Heart left ventricle (tissue), 16 donors: ENCODE measurements at places on chromosomes 6 and 20. TPM values are rescaled to one million over a fixed set of nuclear protein-coding genes. Genes with fewer than 3 reads are reported as not detected.

DNA sequence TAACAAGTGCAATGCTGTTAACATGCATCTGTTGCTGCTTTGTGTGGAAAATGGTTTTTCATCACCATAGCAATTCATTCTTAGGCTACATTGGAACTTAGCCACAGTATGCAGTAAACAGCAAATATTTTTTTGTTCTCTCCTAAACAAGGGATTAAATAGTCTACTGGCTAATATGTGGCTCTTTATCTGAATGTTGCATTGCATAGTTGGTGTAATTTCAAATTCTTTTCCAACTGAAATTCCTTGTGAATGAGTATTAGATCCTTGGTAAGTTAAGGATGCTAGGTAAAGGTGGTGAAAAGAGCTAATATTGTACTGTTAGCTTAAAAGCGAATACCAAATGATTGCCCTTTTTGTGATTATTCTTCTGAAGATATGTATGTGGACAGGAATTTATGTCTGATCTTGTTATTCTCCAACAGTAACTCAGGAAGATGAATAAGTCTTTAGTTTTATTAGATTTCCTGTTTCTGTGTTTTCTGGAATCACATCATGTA, 958 bp downstream of the MLIP start:
- no peak for DNase-seq

- no peak for DNase-seq
These were observed 1.2 kb upstream of the SRPK1 start for GRCh38 chr6:35922139-35922554.

The ADGB gene
- total RNA-seq: not detected

The STMND1 gene
- not detected for total RNA-seq

GRCh38 chr6:140314682-140315081, 940.2 kb upstream of the CITED2 start:
- no peak for DNase-seq

DNA sequence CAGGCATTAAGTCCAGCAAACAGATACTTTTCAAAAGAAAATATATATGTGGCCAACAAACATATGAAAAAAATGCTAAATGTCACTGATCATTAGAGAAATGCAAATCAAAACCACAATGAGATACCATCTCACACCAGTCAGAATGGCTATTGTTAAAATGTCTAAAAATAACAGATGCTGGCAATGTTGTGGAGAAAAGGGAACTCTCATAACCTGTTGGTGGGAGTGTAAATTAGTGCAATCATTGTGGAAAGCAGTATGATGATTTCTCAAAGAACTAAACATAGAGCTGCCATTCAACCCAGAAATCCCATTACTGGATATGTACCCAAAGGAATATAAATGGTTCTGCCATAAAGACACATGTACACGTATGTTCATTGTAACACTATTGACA, 20.6 kb downstream of the KCNQ5 start:
- DNase-seq: no peak

DNA sequence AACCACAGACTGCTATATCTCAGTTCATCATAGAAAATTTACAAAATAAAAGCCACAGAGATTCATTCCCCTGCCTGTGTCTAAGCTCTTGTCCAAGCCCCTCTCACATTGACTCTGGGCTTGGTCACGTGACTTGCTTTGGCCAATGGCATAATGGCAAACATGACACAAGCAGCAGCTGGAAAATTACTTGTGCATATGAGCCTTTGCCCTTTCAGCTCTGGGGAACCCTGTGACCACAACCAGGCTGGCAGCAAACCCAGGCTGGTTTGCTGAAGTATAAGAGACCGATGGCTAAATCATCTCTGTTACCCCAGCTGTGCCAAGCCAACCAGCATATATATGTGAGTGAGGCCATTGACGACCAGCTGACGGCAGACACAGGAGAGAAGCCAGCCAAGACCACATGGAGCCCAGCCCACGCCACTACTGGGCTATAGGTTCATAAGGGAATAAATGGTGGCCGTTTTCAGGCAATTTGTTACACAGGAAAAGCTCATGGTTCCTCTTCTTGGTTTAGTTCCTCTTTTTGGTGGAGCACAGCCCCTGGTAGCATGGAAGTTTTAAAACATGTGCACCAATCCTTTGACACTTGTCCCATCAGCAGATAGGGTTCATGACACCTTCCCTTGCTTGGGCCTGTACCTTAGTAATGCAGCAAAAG, 31.8 kb upstream of the RSPO4 start:
- no peak for DNase-seq

The PHIP gene
- 12.0 TPM for total RNA-seq

The MOG gene
- total RNA-seq: 3.2 TPM

The RBPJL gene
- total RNA-seq: not detected

GRCh38 chr20:34108616-34109174, 3.3 kb downstream of the EIF2S2 start:
- no peak for DNase-seq

The SALL4 gene
- total RNA-seq: not detected

DNA sequence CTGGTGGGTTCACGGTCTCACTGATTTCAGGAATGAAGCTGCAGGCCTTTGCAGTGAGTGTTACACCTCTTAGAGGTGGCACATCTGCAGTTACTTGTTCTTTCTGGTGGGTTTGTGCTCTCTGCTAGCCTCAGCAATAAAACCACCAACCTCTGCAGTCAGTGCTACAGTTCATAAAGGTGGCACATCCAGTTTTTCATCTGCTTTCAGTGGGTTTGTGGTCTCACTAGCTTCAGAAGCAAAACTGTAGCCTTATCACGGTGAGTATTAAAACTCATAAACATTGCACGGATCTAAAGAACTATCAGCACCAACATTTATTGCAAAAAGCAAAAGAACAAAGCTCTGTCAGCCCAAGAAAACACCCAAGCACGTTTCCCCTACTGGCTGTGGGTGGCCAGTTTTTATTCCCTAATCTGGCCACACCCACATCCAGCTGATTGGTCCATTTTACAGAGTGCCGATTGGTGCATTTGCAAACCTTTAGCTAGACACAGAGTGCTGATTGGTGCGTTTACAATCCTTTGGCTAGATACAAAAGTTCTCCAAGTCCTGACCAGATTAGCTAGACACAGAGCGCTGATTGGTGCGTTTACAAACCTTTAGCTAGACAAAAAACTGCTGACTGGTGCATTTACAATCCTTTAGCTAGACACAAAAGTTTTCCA, 3.4 kb upstream of the TMEM14C start:
- no peak for DNase-seq

DNA sequence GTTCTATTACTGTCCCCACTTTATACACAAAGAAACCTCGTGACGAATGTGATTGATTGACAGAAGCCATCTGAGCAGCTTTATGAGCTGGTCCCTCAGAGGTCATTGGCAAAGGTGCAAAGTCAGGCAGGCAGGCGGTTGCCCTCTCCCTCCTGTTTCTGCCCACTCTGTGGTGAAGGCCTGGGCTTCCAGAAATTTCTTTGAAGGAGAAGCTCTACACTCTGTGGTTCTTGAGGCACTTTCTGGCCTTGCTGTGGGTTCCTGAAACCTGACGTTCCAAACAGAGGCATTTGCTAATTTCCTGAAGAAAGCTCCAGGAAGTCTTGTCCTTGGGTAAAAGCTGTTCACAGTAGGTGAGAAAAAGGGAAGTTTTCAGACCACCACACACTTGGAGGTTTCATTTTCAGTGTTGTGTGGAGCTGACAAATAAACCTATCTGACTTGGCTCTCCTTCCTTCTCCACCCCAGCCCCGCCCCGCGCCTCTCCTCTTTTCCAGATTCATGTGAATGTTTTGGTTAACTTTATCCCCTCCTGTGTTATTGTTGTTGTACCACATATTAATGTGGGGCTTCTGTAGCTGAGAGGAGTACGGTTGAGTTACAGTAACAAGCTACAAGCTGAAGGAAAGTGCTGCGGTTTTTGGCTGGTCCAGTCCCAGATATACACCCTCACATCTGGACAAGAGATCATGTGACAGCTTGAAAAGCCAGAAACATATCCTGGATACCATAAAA, 274.1 kb downstream of the CLIC5 start:
- DNase-seq: no peak

DNA sequence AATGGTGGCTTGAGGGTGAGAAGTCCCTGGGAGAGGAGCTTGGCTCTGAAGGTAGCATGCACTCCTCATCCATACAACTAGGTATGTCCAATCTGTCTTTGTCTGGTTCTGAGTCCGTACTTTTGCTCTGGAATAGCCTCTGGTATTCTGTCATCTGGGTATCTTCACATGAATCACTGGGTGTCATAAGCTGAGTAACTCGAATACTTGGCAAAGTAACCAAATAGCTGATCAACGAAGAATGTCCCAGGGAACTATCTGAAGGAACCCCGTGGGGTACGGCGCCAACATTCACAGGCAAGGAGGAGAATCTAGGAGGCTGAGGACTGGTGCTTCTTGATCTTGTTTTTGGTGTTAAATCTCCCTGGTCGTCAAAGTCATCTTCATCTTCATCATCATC, 184.8 kb downstream of the HIVEP2 start:
- DNase-seq: no peak

- no peak for DNase-seq
These were observed 1147.0 kb upstream of the EYS start for GRCh38 chr6:66854014-66854413.

The GNL1 gene
- total RNA-seq: 21.4 TPM

GRCh38 chr6:11951868-11952267, 60.2 kb upstream of the HIVEP1 start:
- DNase-seq: no peak

The MYH7B gene
- total RNA-seq: 101 TPM

The LZTS3 gene
- 13.1 TPM for total RNA-seq
